ENCODE measurements at places on chromosomes 6 and 20.

- DNase-seq, result no peak
These were observed 703.6 kb upstream of the SLC35B3 start for GRCh38 chr6:9138936-9139335.

GRCh38 chr6:157203764-157204163, 119.6 kb downstream of the TMEM242 start:
- DNase-seq, result no peak

- no peak for DNase-seq
These were observed 167.1 kb upstream of the MMS22L start for GRCh38 chr6:97450087-97450486.

- no peak for DNase-seq
These were observed 26.7 kb upstream of the MBOAT1 start for GRCh38 chr6:20238688-20239587.

DNA sequence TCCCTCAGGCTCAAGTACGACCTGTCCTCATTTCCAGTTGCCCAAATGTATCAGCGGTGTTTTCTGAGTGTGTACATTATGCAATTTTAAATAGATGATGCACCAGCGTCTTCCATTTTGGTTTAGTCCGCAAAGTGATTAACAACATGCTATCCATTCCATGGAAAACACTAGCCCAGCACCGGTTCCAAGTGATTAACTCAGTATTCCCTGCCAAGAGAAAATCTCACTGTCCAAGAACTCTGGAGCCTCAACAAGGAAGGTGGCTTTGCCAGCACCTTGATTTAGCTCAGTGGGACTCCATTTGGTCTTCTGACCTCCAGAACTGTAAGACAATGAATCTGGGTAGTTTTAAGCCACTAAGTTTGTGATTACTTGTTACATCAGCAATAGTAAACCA, 107.2 kb downstream of the FOXC1 start:
- no peak for DNase-seq

DNA sequence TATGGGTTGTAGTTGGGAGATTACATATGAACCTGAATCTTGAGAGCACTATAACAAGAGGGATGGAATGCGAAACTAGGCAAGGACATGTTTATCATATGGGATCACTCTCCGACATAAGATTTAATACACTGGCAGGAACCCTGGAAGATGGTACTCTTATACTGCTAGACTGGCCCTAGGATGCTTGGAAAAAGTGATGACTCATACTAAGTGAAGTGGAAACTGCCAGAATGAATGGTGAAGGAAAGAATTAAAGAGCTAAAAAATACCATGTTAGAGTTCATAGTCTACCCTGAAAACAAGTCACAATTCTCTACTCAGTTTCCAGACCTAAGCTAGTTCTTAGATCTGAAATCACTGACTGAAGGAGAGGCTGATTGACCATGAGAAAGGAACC, 45.5 kb upstream of the THEMIS start:
- DNase-seq, result no peak

- DNase-seq, result no peak
These were observed 28.7 kb downstream of the DNAJC5 start for GRCh38 chr20:63923651-63924050.

DNA sequence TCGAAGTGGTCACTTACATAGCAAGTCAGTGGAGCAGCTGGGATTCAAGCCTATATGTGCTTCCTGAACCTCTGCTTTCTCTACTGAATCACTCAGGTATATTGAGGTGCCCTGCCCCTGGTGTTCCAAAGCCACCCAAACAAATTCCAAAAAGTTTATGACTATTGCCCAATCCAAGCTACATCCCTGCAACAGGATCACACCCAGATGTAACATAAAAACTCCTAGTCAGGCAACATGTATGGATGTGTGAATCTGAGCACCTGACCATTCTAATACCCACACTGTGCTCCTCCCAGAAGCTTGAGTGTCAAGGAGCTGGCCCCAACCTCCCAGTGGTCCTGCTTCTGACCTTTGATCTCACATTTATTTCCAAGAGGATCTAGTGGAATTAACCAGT, 39.5 kb upstream of the SIRPA start:
- DNase-seq, result no peak

DNA sequence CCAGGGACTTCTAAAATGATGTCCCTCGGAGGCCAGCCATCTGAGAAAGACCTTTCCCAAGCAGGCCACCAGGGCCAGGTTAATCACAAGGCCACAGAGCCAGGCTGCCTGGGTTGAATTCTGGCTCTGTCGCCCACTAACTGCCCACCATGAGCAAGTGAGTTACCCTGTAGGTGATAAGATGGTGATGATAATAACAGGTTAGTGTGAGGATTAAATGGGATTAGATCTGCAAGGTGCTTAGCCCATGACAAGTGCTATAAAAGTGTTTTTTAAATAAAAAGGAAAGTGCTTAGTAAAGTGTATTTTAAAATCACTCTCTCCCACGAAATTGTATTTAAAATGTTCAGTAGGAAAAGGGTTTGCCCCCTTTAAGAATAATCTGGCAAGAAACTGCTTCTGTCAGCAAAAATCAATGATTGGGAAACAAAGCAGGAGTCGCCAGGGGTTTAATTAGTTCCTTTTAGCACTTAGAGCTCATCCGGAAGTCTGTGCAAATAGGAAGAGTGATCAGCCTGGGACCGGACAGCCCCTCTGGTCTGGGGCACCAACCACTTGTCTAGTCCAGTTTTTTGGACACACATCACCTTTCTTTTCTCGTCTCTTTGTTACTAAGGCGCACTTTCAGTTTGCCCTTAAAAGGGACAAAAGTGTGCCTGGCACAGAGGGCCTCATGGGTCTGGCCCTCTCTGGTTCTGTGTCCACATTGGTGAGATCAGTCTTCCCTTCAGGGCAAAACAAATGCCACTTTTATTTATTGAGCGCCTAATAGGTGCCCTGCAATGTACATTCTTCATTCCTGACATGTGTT, 150.4 kb downstream of the GRM4 start:
- no peak for DNase-seq

GRCh38 chr6:56958481-56958880, 3.6 kb downstream of the BEND6 start:
- no peak for DNase-seq

DNA sequence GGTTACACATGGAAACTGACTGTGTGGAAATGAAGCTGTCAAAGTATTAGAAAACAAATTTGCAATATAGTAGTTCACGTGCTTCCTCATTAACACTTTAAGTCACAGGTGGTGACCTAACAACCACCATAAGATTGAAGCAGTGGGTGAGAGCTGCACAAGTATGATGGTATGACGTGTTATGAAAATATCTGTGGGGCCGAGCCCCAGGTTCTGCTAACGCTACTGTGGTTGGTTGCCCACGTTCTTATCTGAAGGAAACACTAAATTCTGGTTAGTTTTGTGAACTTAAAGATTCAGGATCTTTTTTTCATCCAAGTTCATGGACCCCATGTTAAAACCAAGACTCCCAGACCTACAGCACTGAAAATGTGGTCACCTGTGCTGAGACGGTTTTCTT, 243.0 kb upstream of the RIN2 start:
- DNase-seq, result no peak

- no peak for DNase-seq
These were observed 154.1 kb downstream of the TMEM242 start for GRCh38 chr6:157169226-157169625.

GRCh38 chr6:109506314-109506713, 23.3 kb upstream of the ZBTB24 start:
- no peak for DNase-seq
